ENCODE measurements at places on chromosomes 11 and 22.

GRCh38 chr11:126627421-126627820, 271.9 kb downstream of the ST3GAL4 start:
- DNase-seq = no peak

- DNase-seq = no peak
Observed at GRCh38 chr11:104098555-104098954, 62.1 kb downstream of the DDI1 start.

DNA sequence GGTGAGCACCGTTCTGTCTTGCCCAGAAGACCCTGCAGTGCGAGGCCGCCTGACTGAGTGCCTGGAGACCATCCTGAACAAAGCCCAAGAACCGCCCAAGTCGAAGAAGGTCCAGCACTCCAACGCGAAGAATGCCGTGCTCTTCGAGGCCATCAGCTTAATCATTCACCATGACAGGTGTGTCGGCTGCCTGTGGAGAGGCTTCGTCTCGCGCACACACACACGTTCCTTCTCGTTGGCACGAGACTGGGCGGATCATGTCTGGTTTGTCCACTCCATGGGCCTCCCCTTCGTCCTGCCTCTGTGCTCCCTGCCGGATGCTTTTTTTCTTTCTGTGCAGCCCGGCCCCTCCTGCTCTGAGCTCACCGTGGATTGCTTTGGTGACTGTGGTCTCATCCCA, 51.1 kb downstream of the MUC6 start:
- no peak for DNase-seq

- no peak for DNase-seq
Observed at GRCh38 chr11:46480166-46480726, 88.7 kb upstream of the CHRM4 start.

DNA sequence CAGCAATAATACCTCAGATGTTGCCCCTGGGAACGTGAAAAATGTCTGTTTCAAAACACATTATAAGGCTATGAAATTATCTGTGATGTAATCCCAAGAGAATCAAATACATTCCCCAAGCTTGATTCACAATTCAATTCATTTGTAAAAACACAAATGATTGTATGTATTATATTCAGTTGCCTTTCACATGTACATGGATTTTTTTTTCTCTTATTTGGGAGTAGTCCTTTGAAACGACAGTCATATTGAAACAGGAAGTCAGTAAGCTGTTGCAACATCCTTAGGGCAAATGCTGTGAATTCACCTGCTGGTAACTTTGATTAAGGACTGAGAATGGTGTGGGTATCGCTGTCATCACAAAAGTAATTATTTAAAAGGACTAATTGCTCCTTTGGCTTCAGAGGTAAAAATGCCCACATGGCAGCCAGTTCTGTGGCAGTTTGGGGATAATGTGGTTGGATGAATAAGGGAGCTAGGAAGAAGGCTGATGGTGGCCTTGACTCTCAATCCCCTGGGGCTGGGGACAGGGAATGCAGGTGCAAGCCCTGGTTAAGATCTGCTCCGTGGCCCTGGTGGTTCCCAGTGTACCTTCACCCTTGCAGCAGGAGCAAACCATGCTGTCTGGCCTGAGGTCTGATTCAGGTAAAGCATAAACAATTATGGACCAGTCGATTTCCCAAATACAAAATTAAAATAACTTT, 13.2 kb downstream of the EHF start:
- no peak for DNase-seq

- no peak for DNase-seq
Observed at GRCh38 chr11:111499483-111499882, 12.7 kb downstream of the BTG4 start.

GRCh38 chr11:34351687-34352469, 5.9 kb downstream of the ABTB2 start:
- no peak for DNase-seq

DNA sequence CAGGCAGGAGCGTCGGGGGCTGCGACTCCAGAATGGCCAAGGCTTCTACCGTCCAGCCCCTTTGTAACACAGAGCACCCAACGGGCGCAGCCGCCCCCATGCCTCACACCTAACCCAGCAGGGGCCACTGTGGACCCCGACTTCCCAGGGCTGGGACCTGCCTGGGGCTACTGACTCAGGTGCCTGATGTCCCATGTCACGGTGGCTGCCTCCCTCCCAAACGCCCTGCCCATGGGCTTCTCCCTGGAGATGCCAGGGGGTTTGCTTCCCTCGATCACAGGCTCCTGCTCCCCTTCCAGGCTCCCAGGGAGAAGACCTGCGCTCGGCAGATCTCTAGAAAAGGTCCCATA, 84.0 kb downstream of the MYEOV start:
- DNase-seq = no peak

GRCh38 chr22:49753276-49753890, 74.3 kb downstream of the BRD1 start:
- no peak for DNase-seq

DNA sequence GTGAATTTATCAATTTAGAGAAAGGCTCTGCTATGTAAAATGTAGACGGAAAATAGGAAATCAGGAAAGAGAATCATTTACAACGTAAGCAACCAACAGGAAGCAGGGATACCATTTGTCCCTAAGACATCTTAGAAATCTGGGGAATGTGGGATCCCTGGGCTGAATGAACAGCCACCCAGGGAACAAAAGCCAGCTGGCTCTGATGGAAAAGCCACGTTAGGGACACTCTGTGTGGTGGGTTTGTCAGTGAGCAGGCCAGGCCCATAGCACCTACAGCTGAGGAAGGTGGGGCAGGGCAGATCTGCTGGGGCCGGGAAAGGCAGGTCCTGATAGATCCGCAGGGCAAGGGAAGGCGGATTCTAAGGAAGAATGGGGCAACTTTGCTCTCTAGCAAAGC, 87.1 kb upstream of the CSNK2A3 start:
- no peak for DNase-seq

GRCh38 chr11:130301002-130301401, 13.7 kb downstream of the ZBTB44 start:
- no peak for DNase-seq

DNA sequence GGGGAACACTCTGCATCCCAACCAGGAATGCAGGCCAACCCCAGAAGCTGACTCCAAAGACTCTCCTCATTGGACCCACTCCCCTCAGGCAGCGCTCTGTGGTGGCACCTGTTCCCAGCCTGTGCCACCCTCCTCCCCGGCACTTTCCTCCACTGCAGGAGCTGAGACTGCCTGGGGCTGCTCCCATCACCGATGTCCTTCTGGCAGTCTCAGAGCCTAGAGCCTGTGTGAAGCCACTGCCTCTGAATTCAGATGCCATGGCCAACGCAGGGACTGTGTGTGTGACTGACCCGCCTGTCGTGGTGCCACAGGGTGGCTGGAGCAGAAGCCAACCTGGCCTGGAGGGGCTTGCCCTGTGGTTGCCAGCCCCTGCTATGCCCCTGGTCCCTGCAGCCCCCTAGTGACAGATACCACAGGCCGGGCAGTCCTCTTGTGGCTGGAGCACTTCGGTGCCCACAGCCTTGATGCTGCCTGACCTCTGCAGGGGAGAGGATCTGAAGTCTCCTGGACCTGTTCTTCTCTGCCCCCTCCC, 43.2 kb downstream of the TBX1 start:
- no peak for DNase-seq

- no peak for DNase-seq
Observed at GRCh38 chr11:46725338-46726205, 6.6 kb downstream of the F2 start.

- DNase-seq = no peak
Observed at GRCh38 chr22:32765132-32765618, 36.3 kb upstream of the TIMP3 start.

DNA sequence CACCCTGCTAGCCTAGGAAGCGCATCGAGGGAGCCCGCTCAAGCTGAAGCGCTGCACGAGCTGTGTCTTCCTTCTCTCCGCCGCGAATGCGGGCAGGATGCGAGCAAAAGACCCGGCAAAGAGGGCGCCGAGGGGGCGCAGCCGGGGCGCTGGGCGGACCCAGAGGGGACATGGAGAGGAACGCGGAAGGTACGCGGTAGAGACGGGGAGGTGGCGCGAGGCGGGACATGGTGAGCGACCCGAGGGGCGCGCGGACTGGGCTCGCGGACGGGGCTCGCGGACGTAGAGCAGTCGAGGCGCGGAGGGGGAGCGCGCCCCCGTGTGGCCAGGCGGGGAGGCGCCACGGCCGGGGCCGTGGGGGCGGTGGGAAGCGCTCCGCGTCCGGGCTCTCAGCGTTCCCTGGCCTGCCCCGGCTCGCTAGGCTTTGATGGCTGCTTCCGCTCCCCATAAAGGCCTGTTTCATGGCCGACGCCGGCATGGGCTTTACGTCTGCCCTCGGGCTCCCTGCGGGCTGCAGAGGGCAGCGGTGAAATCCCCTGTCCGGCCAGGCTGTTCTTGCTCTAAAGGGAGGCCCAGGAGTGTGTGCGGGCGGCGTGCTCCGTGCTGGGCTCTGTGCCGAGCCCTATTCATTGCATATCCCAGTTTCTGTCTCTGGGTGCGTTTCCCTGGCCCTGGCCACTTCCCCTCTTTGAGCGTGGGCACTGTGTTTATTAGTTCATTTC, 31.2 kb upstream of the TRIM29 start:
- peak; percentile 63 for DNase-seq

DNA sequence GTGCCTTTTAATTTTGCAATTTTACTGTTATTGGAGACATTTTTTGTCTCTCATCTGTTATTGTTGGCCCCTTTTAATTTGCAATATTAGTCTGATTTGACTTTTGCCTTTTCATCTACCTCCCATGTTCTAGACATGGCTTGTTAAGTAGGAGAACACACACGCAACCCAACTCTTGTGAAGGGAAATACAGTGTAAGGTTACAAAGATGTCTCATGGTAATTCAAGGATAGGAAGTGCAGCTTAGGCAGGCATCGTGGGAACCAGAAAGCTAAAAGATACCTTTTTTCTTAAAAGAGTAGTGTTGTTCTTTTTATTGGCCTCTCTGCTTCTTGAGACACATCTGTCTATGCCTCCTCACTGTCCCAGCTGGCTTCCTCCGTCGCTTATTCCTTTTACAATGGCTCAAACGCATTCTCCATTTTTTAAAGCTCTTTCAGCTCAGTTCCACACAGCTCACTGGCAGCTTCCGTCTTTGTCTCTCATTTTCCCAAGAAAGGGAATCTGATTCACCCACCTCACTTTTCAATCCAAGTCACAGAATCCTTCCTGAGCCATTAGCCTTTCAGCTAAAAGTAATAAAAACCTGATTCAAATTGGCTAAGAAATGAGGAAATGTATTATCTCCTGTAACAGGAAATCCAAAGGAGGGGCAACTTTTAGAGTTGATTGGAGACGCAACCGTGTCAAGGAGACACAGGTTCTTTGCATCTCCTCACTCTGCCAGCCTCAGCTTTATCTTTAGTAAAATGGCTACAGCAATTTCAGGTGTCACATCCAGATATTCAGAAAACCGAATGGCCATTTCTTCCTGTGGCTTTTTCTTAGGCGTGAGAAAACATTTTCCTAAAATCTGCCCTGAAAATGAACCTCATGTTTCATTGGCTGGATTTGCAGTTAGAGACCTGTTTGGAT, 57.2 kb downstream of the SIK2 start:
- DNase-seq = no peak

DNA sequence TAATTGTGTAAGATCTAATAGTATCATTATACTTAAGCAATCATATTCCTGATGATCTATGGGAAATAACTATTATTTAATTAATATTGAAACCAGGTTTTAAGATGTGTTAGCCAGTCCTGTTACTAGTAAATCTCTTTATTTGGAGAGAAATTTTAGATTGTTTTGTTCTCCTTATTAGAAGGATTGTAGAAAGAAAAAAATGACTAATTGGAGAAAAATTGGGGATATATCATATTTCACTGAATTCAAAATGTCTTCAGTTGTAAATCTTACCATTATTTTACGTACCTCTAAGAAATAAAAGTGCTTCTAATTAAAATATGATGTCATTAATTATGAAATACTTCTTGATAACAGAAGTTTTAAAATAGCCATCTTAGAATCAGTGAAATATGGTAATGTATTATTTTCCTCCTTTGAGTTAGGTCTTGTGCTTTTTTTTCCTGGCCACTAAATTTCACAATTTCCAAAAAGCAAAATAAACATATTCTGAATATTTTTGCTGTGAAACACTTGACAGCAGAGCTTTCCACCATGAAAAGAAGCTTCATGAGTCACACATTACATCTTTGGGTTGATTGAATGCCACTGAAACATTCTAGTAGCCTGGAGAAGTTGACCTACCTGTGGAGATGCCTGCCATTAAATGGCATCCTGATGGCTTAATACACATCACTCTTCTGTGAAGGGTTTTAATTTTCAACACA, 6.4 kb downstream of the BIRC3 start:
- no peak for DNase-seq

GRCh38 chr11:124938206-124938765, 2.4 kb upstream of the HEPACAM start:
- DNase-seq = no peak

- no peak for DNase-seq
Observed at GRCh38 chr11:38438091-38438490, 1840.1 kb upstream of the RAG2 start.

DNA sequence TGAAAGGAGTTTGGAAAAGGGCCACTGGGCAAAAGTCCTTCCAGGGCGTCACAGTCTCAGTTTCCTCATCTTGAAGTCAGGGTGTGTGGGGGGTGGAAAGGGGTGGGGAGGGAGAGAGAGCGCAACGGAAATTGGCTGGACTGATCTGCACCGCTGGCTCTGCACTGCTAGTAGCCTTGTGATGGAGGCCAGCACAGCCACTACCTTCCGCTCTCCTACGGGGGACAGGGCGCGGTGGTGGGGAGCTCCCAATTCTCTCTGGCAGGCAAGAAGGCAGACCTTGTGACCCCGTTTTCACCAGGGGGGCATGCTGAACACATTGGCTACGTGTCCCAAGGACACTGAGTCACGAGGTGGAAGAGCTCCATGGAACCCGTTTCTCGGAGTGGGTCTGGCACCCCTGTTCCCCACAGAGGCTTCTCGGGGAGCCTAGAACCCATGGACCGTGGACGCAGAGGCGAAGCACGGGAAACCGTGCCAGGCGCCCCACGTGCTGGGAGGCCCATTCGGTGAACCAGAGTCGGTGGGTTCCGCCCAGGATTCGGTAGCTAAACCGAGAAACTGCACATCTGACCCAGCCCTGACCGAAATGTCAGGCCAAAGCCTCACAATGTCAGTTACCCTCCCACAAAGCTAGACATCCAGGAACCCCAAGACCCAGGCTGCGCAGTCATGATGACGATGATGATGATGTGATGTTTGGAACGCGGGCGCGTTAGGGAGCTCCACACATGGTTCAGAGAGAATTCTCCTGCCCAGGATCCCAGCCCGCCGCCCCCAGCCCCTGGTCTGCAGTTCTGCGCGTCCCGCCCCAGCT, 28.3 kb upstream of the WNT11 start:
- DNase-seq = no peak

All from NT2/D1 (cell line).